ENCODE measurements at places on chromosomes 1 and 21. TPM values are rescaled to one million over a fixed set of nuclear protein-coding genes. Genes with fewer than 3 reads are reported as not detected.
A peak's percentile ranks its signal among the peaks of the same experiment; 100 is the strongest.

- DNase-seq = no peak
These were observed 45.9 kb upstream of the COL6A1 start for GRCh38 chr21:45935628-45936027.

Gene BCAR3
- total RNA-seq = 58.9 TPM

GRCh38 chr1:2095394-2095793, 45.2 kb downstream of the PRKCZ start:
- DNase-seq = no peak

DNA sequence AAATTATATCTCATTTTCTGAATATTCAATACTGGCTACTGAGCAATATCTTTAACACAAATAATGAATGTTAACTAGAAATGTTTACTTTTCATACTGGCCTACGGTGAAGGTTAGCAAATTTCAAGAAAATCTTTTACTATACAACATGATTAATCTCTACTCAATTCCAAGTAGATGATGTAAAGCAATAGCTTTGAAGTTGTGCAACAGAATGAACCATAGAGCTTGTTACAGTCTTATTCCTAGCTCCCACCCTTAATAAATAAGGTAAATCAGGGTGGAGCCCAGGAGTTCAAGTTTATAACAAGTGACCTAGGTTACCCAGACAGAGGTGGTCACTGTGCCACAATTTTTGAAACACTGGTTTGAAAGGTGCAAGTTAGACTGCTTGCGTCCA, 1678.1 kb downstream of the KCNT2 start:
- no peak for DNase-seq

GRCh38 chr1:10070206-10070605, 37.4 kb downstream of the UBE4B start:
- peak; percentile 24 for DNase-seq

DNA sequence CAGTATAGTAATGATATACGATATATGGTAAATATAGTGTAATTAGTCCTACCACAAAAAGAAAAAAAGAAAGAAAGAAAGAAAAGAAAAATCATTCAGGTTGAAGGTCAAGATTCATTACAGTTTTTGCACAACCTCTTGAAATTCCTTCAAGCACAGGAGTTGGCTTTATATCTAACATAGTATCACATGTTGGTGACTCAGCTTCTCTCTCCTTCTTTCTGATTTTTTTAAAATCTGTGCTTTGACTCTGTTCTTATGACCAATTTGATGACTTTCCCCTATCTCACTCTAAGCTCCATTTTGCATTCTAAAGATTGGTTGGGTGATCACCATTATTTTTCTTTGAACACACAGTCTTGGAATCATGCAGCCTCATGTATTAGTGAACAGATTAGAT, 148.2 kb upstream of the COL11A1 start:
- peak; percentile 63 for DNase-seq

GRCh38 chr1:229562686-229563085, 4.2 kb upstream of the ABCB10 start:
- no peak for DNase-seq

DNA sequence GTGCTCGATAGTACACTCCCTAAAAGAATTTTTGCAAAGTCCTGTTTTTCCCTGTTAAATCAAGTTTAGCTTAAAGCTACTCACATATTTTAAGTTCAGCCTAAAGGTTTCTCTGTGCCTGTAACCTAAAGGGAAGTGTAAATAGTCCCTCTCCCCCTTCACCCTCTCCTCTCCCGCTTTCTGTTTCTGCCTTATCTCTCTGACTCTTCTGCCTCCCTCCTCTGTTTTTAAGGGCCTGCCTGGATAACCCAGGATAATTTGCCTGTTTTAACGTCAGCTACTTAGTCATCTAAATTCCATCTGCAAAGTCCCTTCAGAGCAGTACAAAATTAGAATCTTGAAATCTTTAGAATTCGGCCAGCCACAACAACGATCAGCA, 92.6 kb downstream of the NID1 start:
- peak; percentile 87 for DNase-seq
